ENCODE measurements at places on chromosomes 6 and 20.

DNA sequence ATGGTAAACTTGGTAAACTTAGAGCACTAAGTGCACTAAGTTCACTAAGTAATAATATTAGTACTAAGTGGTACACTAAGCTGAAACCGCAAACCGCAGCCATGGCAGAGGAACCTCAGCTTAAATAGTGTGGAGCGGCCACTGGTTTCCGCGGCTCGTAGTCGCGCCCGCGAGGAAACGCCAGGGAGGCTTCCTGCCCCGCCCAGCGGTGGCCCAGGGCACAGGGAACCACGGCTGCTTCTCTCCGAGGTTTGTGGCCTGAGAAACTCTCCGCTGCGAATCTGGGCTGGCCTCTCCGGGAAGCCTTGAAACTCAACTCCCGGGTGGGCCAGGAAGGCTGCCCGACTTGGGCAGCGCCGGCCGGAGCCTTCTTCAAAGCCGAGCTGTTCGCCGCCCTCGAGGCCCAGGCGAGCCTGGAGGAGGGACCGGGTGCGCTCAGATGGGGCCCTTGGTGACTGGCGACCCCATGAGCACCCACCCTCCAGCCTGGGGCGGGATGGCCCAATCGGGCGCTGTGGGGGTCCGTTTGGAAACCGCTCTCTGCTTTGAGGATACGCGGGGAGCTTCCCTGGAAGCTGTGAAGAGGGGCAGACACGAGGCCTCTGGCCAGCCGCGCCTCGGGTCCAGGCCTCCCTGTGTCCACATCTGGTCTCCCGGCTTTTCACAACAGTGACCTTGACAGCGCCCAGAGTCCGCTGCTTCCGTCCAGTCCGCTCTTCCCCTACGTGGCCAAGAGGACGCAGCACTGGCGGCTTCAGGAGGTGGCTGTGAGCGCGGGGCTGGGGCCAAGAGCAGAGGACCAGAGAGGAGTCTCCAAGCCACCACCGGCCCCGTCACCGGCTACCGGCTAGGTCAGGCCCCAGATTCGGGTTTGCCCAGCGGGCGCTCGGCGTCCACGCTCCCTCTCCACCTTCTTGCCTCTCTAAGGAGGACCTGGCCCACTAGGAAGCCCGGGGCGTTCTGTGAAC is 25.4 kb upstream of the HLA-E start:
- DNase-seq: no peak

DNA sequence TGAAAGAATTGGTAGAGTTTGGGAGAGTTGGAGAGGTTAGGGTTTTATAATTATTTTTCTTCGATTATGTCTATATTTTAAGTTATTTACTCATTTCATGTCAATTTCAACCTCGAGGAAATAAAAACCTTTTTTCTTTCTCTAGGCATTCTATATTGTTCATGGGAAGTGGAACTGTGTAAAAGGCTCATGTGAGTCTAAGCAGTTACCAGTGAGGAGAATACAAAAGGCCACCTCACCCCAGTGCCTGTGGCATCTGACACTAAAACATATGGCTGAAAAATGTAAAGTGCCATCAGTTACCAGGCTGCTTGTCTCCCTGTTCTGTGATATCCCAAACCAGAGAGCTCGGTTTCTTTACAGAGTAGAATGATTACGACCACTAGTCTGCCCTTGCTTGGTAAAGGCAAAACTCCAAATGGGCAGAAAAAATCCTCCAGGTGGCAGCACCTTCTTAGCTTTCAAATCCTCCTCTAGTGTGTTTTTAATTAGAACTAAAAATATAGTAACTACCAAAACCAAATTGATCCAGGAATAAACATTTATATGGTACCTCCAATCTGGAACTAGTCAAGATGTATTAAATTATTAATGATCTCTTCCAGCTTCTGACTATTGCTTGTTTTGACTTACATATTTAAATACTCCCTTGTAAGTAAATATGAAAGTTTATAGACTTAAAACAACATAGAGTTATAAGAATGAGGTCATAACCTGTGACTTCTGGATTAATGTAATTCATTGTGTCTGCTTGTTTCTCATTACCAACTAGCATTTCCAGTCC is 122.6 kb upstream of the MCHR2 start:
- no peak for DNase-seq

- DNase-seq: no peak
Observed at GRCh38 chr6:4678506-4679300, 97.5 kb upstream of the CDYL start.

GRCh38 chr20:49539481-49540231 is 28.3 kb downstream of the PTGIS start:
- no peak for DNase-seq

DNA sequence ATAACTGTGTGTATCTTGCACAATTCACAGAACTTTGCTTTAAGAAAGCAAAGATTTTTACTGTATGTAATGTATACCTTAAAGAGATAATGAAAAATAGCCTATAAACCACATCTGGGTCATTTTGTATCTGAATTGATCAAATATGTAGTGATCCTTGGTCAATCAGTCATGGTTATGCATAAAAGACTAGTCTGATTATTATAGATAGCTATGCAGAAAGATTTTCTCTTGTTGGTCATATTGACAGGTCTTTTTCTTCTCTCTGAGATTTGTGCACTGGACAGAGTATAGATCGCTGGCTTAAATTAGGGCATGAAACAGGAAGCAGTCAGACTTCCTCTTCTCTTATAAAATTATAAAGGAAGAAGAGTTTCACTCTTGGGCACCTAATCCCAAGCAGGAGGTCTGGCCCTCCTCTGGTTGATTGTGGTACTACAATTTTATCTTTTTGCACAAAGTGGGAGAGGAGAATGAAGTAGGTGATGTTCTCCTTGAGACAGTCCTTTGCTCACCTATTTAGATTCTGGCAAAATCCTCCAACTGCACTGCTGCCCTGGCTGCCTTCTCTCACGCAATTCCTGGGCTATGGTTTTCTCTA is 380.9 kb upstream of the RGS17 start:
- no peak for DNase-seq

GRCh38 chr20:9128568-9128967 is 59.7 kb downstream of the PLCB4 start:
- no peak for DNase-seq

DNA sequence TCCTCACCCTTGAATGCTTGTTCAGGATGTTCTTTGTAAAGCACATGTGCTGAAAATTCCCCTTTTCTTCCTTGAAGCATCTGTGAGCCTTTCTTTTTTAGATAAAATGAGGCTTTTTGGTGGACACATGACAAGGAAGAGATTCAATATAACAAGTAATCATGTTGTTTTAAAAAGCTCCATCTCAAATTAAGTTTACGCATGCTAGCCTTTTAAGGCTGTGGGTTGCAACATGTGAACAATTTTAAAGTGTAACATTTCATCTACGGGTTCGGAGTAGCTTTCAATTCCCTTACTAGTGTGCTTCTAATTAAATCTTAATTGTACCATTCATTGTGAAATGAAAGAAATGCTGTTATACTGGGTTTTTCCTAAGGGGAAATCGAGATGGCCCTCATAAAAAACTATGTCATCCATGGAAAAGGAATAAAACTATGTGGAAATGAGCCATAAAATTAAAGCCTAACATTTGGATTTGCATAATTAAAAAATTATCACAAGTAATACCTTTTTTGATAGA is 19.3 kb upstream of the OSTM1 start:
- no peak for DNase-seq

DNA sequence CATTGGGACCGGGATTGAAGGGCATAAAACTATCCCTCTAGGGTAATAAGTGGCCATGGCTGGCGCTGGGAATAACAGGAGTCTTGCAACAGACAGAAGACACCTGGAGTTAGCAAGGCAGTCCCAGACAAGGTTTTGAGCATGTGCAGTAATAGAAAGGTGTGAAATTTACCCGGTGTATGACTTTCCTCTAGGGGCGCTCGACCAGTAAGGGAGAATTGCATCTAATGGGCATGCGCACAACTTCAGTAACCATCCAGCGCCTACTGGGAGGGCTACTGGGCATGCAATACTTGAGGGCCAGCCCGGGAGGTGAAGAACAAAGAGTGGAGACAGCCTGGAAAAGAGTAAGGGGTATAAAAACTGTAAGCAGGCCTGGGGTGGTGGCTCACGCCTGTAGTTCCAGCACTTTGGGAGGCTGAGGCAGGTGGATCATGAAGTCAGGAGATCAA is 32.7 kb downstream of the SERPINB6 start:
- no peak for DNase-seq

GRCh38 chr6:168109171-168109570 is 30.2 kb upstream of the FRMD1 start:
- peak; percentile 71 for DNase-seq

DNA sequence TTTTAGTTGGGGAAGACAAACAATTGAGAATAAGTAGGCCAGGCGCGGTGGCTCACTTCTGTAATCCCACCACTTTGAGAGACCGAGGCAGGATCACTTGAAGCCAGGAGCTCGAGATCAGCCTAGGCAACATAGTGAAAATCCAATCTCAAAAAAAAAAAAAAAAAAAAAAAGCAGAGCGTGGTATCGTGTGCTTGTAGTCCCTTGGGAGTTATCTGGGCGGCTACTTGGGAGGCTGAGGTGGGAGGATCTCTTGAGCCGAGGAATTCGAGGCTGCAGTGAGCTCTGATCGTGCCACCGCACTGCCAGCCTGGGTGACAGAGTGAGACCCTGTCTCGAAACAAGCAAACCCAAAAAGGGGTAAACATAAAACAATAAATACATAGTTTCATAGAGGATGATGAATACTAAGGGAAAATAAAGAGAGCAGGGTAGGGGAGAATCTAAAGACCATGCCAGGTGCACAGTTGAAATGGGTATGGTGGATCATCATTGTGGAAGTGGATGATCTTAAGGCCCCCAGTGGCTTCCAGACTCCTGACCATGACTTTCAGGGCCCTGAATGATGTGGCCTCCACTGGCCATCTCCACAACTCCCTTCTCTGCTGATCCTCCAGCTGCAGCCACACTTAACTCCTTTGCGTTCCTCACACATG is 947 bp downstream of the POFUT1 start:
- DNase-seq: no peak

GRCh38 chr6:11121851-11122250 is 10.3 kb upstream of the ERVFRD-1 start:
- DNase-seq: no peak

DNA sequence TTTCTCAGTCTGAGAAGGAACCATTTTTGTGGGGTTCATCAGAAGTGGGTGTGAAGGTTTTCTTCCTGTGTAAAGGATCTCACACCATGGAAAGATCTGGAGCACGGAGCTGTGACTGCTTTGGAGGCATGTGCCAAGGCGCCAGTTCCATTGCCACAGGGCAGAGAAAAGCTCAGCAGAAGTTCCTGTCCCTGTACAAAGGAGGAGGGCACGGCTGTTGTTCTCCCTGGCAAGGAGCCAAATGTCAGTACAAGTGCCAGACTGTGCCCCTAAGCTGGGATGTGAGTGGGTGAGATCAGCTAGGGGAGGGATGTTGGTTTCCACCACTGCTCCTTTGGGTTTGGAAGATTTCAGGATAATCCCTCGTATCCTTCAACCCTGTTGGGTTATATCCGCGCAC is 117.3 kb downstream of the CRYBG1 start:
- DNase-seq: no peak

DNA sequence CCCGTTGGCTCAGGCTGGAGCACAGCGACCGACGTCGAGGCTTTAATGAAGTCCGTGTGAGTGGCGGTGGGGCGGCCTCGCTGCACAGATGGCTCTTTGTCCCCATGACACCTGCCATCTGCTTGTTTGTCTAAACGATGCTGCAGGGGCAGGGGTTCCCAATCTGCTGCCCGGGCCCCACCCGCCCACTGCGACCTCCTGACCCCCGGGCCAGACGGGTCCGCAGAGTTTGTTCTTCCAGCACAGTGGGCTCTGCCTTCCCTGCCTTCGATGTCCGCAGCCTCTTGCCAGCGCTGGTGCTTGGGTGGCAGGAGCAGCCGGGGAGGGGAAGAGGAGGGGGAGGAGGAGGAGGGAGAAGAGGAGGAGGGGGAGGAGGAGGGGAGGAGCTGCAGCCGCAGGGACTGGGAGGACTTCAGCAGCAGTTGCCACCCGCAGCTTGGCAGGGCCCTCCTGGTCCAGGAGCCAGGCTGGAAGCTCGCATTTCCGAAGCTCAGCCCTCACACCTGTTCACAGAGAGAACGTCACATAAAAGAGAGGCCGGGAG is 210.0 kb downstream of the DLL1 start:
- no peak for DNase-seq

DNA sequence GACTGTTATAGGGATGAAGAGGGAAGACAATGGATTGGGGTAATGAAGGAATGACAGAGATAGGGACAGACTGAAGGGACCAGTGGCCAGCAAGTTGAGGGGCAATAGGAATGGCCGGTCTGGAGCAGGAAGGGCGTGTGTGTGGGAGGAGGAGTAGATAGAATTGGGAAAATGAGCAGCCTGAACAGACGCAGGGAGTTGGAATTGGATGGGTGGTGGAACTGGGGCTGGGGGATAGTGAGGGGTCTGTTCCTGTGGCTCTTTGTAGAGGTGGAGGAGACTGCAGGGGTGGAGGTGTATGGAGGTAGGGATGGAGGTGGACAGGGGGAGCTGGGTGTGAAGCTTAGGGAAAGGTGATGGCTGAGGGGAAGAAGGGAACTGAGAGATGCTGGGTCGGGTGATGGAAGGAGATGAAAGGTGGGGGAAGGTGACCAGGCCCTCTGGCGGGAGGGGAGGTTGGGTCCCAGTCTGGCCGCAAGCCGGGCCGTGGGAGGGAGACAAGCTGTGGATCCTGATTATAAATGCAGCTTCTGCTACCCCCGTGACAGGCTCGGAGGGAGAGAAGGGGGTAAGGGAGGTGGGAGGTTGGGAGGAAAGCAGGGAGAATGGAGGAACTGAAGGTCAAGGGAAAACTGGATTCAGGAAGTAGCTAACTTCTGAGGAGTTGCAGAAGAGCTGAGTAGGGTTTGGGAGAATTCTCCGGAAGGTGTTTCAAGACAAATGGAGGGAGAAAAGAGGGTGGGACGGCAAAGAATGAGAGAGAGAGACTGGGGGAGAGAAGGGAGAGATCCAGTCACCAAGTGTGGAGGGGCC is 5.2 kb downstream of the SYNGAP1 start:
- no peak for DNase-seq

GRCh38 chr20:55253781-55254180 is 751.5 kb downstream of the CBLN4 start:
- DNase-seq: no peak

DNA sequence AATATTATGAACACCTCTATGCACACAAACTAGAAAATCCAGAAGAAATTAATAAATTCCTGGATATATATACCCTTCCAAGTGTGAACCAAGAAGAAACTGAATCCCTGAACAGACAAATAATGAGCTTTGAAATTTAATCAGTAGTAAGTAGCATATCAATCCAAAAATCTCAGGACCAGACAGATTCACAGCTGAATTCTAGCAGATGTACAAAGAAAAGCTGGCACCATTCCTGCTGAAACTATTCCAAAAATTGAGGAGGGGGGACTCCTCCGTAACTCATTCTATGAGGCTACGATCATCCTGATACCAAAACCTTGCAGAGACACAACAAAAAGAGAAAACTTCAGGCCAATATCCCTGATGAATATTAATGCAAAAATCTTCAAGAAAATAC is 67.0 kb upstream of the PDE7B start:
- DNase-seq: no peak

GRCh38 chr6:38671885-38672467 is 31.0 kb downstream of the GLO1 start:
- no peak for DNase-seq

- no peak for DNase-seq
Observed at GRCh38 chr20:24662752-24663365, 193.4 kb downstream of the SYNDIG1 start.

- no peak for DNase-seq
Observed at GRCh38 chr6:109897025-109897424, 81.1 kb upstream of the GPR6 start.

- DNase-seq: no peak
Observed at GRCh38 chr6:13536796-13537526, 37.4 kb upstream of the SIRT5 start.
